ENCODE measurements at places on chromosomes 3 and 15.

- no peak for DNase-seq
Measured at GRCh38 chr3:147218965-147219364, 187.4 kb downstream of the ZIC4 start.

DNA sequence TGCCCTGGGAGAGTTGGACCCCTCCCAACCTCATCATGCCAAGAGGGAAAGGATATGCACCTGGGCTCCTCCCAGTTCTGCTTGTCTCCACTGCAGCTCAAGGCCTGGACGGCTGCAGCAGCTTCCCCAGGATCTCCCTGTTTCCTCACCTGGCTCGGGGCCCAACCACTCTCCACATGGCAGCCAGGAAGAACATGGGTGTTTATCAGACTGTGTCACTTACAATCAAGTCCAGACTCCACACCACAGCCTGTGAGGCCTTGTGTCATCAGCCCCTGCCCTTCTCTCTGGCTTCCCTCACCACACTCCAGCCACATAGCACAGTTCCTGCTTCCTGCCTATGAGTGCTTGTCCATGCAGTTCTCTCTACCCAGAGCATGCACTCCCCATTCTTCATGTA lies 534.4 kb downstream of the EPHB1 start:
- DNase-seq = no peak

- peak; percentile 86 for DNase-seq
Measured at GRCh38 chr15:74950078-74950908, 6.3 kb downstream of the RPP25 start.

DNA sequence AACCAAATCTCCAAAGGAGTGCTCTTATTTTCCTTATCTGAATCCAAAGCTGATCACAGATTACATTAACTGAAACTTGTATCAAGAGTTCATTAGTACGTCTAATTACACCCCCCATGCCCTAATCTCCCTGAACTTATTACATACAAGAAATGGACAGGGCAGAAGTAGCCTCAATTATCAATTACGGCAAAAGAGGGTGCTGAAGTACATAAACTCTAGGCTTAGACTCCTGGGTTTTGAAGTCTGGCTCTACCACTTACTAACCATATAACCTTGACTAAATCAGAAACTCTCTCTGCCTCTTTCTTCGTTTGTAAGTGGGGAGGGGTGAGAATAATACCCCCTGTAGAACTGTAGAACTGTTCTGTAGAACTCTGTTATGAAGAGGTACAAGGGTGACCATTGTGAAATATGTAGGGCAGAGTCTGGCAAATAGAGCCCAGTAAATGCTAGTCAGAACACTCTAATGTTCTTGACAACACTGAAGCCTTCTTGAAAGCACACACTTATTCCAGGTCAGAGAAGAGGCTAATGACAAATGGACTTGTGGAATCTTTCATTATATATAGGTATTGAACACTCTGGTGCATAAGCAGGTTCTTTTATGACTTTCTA lies 19.6 kb upstream of the OR5K4 start:
- DNase-seq = no peak

DNA sequence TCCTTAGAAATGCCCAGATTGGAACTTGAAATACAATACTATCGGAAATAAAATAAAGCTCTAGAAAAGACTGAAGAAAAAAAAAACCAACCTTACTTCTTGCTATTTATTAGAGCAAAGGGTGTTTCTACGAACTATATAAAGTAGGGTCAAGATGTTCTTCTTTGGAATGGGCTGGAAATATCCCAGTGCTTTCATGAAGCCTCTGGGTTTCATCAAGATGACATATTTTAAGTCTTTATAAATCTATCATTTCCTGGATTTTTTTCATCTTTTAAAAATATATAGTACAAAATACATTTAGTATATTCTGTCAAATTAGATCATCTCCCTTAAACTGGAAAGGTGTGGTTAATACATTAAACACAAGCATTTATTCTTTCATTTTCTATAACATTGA lies 978.8 kb downstream of the NAALADL2 start:
- no peak for DNase-seq

DNA sequence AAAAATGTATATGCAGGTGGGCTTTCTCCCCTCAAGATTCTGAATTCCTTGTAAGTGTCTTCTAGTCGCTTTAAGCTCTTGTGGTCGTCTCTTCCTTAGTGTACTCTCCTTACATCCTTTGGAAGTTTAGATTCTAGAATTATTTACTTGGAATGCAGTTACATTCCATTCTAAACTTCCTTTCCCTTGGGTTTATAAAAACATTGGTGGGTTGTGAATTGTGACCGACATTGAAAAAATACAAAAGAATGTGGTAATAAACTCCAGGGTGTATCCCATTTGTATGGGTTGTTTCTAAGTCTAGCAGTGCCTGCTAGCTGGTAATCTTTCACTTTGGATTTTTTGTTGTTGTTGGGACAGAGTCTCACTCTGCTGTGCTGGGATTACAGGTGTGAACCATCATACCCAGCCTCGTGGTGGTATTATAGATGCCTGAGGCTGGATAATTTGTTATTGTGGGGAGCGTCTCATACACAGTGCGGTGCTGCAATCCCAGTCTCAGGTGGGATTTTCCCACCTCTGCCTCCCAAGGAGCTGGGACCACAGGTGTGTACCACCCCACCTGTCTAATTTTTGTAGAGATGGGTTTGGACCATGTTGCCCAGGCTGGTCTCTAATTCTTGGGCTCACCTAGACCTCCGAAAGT lies 9.1 kb downstream of the CHD2 start:
- DNase-seq = no peak

DNA sequence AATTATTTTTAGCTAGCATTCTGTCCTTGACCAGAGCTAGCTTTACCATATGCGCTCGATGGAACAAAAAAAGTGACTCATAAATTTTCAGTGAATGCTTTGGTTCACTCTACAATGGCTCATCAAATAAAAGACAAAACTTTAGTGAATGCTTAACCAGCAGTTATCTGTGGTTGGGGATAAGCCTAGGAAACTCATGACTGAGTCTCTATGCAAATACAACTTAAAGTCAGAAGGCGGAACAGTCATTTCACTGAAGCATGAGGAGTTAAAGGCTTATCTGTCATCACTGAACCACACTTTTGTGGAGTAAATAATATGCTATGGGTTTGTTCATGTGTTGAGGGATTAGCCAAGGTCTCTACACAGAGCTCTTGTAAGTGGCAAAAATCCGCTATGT lies 308.4 kb downstream of the SQOR start:
- DNase-seq = no peak

GRCh38 chr3:192223815-192224214 lies 503.5 kb downstream of the FGF12 start:
- no peak for DNase-seq

DNA sequence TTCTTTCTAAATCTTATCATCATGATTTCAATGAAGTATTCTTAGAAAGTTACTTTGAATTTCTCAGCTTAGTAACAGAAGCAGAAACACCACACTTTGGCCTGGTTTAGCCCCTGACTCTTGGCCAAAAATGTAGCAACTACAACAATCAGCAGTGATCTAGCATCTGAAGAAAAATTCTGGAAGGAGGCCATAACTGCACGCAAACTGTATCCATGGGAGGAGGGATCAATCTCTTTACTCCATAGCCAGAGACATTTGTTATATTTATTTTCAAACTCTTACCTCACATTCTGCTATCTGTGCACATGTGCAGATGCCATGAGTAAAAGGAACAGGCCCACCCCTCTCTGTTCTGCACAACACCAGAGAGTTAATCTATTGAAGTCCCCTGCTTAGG lies 251.0 kb upstream of the P2RY1 start:
- DNase-seq = no peak

GRCh38 chr3:17013050-17013449 lies 128.3 kb downstream of the PLCL2 start:
- DNase-seq = no peak

- no peak for DNase-seq
Measured at GRCh38 chr15:32956711-32957110, 237.8 kb downstream of the FMN1 start.

- DNase-seq = peak; percentile 81
Measured at GRCh38 chr15:45456212-45457106, 66.1 kb downstream of the SLC30A4 start.

DNA sequence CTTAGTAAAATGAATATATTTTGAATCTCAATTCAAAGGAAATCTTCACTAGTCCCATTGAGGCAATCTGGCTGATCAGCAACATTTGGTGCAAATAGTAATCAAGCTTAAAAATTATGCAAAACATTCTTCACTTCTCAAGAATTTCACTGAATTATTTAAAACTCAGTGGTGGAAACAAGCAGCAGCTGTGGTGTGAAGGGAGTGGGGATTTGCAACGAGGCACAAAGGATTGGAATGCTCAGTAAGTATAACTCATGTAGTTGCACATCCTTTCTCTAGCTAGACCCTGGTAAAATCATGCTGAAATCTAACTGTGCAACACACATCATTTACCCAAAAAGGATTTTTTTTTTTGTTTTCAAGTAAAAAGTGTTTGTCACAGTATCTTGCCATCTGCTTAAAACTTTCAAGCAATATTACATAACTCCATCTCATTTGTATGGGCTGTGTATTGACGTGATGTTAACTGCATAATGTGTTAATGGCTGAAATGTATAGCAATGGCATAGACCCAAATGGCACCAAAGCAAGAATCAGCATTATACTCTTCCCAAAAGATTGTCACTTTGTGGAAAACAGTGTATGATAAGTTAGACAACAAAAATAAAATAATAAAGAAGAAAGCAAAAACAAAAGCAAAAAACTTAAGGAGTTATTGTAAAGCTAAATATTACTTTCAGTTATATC lies 816.6 kb downstream of the EPHA3 start:
- no peak for DNase-seq

DNA sequence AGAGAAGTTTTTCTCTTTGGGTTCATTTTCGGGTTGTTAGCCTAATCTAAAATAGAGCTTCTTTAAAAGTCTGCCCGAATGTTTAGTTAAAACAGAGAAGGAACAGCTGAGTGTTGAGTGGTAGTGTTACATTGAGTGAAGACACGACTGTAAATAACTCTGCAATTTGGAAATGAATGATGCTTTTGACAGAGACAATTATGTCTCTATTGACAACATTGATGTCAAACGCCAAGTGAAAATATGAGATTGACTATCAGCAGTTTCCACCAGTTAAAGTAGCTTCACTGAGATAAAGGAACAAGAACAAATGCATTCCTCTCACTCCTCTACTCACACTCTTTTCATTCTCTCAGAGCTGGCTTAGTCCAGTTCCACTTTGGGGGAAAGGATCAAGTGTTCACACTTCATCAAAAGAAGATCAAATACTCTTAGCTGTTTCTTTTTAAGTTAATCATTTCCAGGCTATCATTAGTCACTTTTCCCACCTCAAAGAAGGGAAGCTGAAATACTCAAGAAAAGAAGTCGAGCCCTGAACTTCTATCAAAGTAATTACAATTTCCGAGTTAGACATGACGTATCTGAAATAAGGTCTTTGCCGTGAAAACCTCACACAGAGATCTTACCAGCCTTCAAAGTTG lies 399.1 kb upstream of the DPH6 start:
- DNase-seq = no peak

GRCh38 chr15:60589728-60590127 lies 110.8 kb upstream of the ICE2 start:
- no peak for DNase-seq

GRCh38 chr3:5613599-5613998 lies 426.1 kb downstream of the EDEM1 start:
- DNase-seq = no peak

- DNase-seq = no peak
Measured at GRCh38 chr3:151312972-151313371, 3.6 kb downstream of the GPR87 start.

GRCh38 chr3:151879037-151879436 lies 5.6 kb downstream of the SUCNR1 start:
- DNase-seq = no peak

DNA sequence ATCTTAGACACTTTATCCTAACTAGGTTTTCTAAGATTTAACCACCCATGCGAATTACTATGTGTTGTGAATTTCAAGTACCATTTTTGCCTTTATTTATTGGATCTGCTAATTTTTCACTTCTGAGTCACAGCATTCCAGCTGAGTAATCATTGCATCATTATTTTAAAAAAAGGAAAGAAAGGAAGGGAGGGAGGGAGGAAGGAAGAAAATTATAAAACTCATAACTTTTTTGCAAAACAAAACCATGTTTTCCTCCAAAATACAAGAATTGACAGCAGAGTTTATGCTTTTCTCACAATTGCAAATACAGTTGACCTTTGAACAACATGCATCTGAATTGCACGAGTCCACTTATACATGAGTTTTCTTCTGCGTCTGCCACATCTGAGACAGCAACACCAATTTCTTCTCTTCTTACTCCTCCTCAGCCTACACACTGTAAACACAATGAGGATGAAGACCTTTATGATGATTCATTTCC lies 651.4 kb upstream of the NECTIN3 start:
- no peak for DNase-seq

- no peak for DNase-seq
Measured at GRCh38 chr3:173351886-173352285, 45.7 kb upstream of the NLGN1 start.

- DNase-seq = no peak
Measured at GRCh38 chr3:71438904-71439303, 144.6 kb downstream of the FOXP1 start.
